ENCODE measurements at places on chromosomes 6 and 20.

GRCh38 chr20:32252189-32252588 is 25.3 kb upstream of the KIF3B start:
- no peak for DNase-seq

GRCh38 chr6:70763754-70764510 is 96.2 kb downstream of the SMAP1 start:
- no peak for DNase-seq

- no peak for DNase-seq
These were observed 53.6 kb upstream of the LRRC1 start for GRCh38 chr6:53741034-53741823.

GRCh38 chr6:4367643-4368042 is 232.3 kb upstream of the ECI2 start:
- no peak for DNase-seq

GRCh38 chr6:103534095-103534494 is 1325.6 kb downstream of the HACE1 start:
- DNase-seq = no peak

DNA sequence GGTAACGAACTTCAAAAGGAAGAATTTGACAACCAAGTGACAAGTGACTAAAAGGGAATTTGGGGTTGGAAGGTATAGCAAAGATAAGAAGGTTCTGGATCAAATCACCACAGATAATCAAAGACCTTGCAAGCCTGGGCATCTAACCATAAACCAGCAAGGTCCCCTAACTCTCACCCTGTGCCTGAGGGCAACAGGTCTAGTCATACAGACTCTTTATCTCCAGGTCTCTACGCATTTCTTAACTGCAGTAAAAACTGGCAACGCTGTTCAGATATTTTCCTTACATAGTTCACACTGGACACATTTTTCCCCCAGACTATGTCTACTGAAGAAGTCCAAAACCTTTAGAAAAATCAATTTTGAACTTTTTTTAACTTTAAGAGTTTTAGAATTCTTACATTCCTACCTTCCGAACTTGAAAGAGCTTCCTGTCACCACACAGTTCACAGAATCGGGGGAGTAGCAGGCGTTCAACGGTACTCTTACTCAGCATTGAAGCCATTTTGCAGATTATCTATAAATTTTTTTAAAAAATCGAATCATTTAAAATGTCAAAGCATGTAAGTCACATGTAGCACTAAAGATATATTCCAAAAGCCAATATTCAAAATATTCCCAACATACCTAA is 23.0 kb upstream of the ANKRD60 start:
- DNase-seq = no peak

GRCh38 chr20:50107796-50108331 is 5.1 kb downstream of the UBE2V1 start:
- no peak for DNase-seq

All from cerebellar nuclear complex (tissue), 1 donor.